ENCODE measurements at places on chromosomes 2 and 18. TPM values are rescaled to one million over a fixed set of nuclear protein-coding genes. Genes with fewer than 3 reads are reported as not detected.

GRCh38 chr2:101803128-101803527, 105.6 kb downstream of the MAP4K4 start:
- no peaks in the 10 kb centered on the region for H3K27me3 ChIP-seq
- no peak for DNase-seq
- peaks cover 37% of the 10 kb centered on the region for H3K4me1 ChIP-seq
- H3K36me3 ChIP-seq, result no peaks in the 10 kb centered on the region
- H3K4me3 ChIP-seq, result no peak overlapping the region
- H3K27ac ChIP-seq, result no peak overlapping the region

DNA sequence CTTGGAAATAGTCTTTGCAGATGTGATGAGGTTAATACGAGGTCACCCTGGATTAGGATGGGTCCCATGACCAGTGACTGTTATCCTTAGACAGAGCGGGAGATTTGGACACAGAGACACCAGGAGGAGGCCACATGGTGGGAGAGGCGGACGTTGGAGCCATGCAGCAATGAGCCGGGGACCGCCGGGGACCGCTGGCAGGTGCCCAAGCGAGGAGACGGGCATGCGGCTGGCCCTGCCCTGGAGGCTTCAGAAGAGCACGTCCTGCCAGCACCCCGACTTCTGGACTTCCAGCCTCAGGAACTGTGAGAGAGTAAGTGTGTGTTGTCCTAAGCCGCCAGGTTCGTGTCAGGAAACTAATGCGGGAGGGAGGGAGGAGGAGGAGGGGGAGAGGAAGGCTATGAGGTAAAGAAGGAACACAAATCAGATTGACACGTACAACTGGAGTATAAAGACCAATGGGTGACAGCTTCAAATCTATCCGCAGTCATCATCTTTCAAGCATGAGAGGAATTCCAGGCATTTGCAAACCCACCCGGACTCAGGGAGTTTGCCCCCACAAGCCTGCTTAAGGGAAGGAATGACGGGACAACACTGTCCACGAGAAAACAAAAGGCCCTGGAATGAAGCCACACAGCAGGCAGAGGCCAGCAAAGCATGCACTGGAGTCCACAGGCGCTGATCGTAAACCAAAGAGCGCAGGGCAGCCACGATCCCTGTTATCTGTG, 11.6 kb upstream of the BOK start:
- H3K36me3 ChIP-seq, result no peaks in the 10 kb centered on the region
- no peak overlapping the region for H3K27ac ChIP-seq
- no peak overlapping the region for H3K4me3 ChIP-seq
- H3K27me3 ChIP-seq, result no peaks in the 10 kb centered on the region

- no peak for DNase-seq
- H3K36me3 ChIP-seq, result no peaks in the 10 kb centered on the region
- H3K27me3 ChIP-seq, result no peaks in the 10 kb centered on the region
- H3K4me1 ChIP-seq, result no peaks in the 10 kb centered on the region
These were observed 11.4 kb downstream of the DOCK10 start for GRCh38 chr2:225030893-225031292.

DNA sequence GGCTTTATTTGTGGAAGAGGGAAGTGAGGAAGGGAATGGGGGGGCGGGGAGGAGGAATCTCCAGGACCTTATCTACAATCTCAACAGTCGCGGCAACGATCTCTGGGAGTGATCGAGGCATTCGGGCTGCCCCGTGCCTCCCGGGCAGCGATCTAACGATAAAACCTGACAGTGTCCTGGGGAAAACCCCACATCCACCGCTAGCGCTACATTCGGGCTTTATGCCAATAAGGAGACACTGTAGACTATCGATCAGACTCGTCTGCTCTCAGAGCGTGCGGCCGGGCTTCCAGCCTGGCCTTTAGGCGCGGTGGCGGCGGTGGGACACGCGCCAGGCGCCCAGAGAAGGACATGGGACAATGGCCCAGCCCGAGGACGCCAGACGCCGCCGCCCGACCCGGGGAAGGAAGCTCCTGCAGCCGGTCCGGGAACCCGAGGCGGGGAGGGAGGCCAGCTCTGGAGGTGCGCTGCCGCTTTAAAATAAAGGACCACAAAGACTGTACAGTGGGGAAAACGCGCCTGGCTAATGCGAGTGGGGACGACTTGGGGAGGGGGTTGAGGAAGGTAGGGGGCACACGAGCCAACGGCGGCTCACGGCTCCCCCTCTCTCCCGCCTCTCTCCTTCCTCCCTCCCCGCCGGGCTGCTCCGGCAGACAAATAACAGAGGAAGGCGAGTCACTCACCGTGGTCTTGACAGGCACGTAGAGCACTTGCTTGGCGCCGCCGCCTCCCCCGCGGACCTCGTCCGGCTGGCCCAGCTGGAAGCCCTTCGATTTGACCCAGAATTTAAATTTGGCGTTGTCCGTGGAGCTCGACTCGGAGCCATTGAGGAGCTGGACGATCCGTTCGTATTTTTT, 2.2 kb downstream of the NOL4 start:
- no peaks in the 10 kb centered on the region for H3K27me3 ChIP-seq
- peak; percentile 14 for DNase-seq
- no peaks in the 10 kb centered on the region for H3K36me3 ChIP-seq
- no peak overlapping the region for H3K27ac ChIP-seq

The SERPINB4 gene
- polyA plus RNA-seq, result 0.90 TPM

The MC2R gene
- 0.24 TPM for polyA plus RNA-seq

All from testis (tissue), 5 donors.